Thyroid gland (tissue), 4 donors: ENCODE measurements at places on chromosomes 11 and 22.

DNA sequence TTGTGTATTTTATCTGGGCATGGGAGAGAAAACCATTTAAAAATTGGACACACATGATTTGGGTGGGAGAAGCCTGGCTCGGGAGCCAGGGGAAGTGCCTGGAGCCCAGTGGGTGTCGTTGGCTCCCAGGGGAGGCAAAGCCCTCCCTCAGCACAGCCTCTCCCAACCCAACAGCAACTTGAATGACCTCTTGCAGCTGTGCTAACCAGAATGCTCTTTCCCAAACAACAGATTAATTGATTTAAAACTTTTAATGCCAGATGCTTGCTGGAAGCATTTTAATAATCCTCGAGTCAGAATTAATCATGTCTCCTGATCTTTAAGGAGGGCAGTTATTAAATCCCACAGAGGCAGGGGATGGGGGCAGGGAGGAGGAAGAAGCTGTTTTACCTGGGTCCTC, 401.6 kb downstream of the BUD13 start:
- no peak for DNase-seq

DNA sequence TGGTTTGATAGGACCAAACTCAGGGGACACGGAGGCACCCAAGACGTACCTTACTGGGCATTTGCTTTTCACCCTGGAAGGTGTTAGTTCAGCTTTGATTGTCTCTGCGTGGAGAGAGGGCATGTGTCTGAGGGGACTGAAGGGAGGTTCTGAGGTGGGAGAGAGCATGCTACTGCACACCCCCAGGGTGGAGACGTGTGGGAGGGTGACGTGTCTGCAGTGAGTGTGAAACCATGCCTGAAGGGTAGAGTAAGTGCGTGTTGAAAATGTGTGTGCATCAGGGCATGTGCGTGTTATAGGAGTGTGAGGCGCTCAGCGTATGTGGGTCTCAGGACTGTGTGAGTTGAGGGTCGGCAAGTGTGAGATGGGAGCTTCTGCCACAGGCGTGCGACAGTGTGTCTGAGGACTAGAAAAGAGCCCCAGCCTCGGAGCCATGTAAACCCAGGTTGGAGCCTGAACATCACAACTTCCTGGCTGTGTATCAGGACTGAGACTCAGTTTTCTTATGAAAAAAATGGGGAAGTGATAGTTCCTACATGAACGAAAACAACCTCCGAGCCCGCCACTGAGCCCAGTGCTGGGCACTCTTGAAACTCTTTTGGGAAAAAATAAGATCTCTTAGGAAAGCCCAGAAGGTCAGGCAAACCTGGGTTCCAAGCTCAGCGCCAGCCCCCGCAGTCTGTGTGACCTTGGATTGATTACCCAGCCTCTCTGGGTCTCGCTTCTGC, 11.8 kb upstream of the KCNJ11 start:
- no peak for DNase-seq

DNA sequence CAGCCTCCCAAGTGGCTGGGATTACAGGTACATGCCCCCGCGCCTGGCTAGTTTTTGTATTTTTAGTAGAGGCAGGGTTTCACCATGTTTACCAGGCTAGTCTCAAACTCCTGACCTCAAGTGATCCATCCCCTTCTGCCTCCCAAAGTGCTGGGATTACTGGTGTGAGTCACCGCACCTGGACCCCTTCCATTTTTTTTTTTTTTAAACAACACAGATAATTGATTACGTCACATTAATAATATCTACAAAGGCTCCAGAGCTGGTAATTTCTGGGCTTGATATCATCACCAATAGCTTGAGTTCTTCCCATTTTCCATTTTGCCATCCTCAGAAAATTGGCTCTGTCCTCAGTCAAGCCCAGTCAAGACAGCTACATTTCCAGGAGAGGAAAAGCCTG, 7.2 kb downstream of the TTLL1 start:
- no peak for DNase-seq

DNA sequence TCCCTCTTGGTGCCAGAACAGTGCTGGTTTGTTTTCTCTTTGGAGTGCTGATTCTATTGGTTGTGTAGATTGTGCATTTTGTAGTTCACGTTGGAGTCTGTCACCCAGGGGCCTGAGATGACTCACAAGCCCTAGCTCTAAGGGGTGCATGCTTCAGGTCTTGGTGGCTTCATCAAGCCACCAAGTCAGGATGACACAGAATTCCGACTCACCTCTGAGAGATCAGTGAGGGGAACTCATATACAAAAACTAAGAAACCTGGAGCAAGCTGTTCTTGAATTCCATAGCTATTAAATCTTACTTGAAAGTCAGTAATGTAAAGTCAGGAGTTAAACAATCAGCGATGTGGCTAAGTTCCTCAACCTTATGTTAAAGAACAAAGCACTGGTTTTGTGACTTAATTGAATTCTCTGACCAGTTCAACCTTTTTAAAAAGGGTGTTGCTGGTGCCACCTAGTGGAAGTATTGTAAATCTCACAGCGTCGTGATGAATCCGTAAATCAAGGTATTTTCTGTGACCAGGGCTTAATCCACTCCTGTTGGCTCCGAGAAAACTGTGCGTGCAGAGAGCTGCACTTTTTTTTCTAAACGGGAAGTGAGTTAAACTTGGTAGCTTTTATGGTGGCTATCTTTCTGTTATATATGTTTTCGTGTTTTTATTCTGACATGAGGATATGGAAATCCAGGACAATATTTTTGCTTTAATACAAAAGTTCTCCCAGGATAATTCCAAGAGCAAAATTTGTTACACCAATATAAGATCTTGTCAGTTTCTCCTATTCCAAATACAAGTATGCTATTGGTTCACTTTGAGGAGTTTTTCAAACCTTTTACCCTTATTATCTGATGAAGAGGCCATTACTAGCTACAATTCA, 14.6 kb downstream of the MMP13 start:
- DNase-seq: peak; percentile 14

GRCh38 chr11:76216536-76217325, 10.4 kb upstream of the WNT11 start:
- DNase-seq: no peak

DNA sequence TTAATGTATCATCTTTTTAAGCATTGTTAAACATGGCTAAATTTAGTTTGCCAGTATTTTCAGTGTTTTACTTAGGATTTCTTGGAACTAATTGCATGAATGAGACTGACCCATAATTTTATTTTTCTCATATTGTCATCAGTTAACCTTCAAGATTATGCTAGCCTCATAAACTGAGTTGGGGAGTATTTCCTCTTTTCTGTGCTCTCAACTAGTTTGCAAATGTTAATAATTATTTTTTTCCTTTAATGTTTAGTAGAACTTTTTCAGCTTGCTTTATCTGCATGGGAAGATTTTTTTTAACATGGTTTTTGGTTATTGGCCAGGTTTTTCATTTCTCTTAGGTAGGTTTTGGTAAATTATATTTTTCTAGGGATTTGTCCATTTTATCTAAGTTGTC, 235.4 kb upstream of the SESN3 start:
- no peak for DNase-seq

DNA sequence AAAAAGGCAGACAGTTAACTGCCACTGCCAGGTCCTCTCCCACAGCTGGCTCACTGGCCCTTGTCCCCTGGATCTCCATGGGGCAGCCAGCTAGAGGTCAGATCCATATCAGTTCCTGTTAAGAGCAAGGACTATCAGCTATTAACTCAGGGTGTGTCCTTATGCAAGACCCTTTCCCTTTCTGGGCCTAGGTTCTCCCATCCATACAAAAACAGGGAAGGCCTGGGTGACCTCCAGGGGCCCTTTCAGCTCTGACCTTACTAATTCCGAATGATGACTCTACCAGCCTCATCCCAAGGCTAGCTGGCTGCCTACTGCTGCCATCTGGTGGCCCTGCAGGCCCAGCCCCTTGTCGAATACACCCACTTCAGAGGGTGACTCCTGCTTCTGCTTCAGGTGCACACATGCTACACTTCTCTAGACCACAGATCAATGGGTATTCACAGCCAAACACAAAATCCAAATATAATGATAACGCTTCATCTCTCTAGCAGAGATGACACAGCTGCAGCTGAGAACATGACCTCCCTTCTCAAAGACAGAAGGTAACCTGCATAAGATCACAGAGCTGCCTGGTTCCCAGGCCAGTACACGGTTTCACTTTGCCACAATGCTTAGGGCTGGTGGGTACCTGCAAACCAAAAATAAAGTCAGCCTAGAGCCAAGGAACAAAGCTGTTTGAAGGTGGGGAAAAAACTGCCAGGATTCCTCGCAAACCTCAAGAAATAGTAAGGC, 34.1 kb downstream of the SERGEF start:
- peak; percentile 54 for DNase-seq

DNA sequence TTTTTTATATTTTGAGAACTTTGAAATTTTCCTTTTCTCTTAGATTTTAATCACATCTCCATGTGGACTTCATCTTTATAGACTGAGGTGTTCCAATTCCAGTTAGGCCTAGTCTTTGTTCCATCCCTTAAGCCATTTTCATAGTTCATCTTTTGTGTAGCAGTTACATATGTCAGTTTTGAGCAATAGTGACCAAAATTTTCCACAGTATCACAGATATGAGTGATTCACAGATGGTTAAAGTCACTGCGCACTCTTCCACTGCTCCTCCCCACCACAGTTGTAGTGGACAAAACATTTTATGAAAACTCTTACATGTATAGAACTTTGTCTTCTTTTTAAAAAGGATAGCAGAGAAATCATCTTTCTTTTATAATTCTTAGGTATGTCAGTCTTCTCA, 42.8 kb downstream of the YAP1 start:
- no peak for DNase-seq

DNA sequence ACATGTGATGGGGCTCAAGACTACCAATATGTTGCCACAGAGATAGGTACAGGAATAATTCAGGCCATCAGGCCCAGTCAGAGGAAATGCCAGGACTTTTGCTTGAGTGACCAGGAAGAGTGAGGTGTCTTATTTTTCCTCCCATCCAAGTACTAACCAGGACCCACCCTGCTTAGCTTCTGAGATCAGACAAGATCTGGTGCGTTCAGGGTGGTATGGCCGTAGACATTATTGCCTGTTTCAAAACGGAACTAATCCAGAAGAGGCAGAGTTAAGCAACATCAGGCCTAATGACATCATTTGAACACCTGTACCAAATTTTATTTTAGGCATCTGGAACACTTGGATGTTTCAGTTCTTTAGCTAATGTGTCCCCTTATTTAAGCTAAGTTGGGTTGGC, 205.5 kb upstream of the POU2AF2 start:
- no peak for DNase-seq

- no peak for DNase-seq
These were observed 51.9 kb downstream of the SPATA19 start for GRCh38 chr11:133793271-133794035.

DNA sequence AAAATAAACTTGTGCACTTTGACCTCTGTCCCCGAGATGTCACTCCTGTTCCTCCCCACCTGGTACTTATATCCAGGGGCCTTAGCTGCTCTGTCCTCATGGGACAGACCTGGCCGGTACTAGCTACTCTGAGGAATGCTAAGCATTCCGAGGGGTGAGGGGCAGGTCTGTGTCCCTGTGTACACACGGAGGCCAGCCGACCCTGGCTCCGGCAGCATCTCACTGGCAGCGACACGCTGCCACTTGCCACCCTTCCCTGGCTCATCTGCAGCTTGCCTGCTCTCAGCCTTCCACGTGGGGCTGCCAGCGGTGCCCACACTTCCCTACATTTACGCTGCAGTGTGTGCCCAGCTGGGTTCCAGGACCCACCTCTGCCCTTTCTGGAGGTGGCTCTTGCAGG, 21.6 kb upstream of the TEF start:
- DNase-seq: peak; percentile 96

DNA sequence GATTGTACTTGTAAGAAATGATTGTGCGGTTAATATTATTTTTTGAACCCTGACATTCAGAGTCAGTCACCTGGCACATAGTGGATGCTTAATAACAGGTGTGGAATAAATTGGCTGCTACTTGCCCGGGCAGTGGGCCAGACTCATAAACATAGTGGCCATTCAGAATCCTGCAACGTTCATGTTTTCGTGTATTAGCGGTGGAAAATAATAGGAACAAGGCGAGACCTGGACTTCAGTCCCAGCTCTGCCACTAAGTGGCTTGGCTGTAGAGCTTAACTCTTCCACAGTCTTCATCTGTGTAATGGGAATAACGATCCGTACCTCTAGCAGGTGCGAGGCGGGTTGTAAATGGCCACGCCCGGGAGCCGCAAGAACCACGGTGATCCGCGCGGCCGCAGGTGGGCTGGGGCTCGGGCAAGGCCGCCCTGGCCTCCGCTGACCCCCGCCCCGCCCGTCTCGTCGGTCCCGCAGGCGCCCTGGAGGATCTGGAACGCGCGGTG, 761 bp upstream of the TMEM25 start:
- DNase-seq: no peak

GRCh38 chr11:102920118-102920684, 35.3 kb downstream of the MMP13 start:
- DNase-seq: no peak

GRCh38 chr11:507727-508515, 879 bp upstream of the RNH1 start:
- no peak for DNase-seq

GRCh38 chr11:94513091-94513490, 830 bp downstream of the C11orf97 start:
- no peak for DNase-seq

DNA sequence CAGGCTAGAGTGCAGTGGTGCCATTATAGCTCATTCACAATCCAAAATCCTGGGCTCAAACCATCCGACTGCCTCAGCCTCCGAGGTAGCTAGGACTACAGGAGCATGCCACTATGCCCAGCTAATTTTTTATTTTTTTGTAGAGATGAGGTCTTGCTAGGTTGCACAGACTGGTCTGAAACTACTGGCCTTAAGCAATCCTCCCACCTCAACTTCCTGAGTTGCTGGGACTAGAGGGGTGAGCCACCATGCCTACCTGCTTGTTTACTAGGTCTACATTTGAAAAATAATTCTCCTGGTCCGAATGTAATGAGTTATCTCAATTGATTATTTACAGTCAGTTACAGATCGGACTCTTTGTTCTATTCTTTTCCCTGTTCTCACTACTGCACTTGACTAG, 22.0 kb downstream of the TAF1D start:
- no peak for DNase-seq

- no peak for DNase-seq
These were observed 792.0 kb downstream of the KCNA4 start for GRCh38 chr11:29224739-29225384.

- DNase-seq: no peak
These were observed 37.4 kb downstream of the DUSP8 start for GRCh38 chr11:1534682-1535081.

DNA sequence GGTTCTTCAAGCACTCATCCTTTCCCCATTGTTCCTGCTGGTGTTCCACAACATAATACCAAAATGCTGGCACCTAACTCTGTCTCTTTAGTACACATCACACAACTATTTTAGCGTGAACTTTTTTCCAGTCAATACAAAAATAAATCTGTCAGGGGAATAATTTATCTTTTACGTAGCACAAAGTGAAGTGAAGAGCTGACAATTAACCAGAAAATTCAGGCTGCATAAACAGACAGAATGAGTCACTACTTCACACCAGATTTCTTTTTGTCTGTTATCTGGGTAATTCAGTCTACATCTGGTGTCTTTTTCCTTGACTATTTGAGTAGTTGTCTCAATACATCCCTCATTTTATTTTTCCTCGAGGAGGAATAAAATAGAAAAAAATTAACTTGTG, 7.9 kb upstream of the ETS1 start:
- DNase-seq: no peak

- DNase-seq: no peak
These were observed 60.6 kb downstream of the MICAL2 start for GRCh38 chr11:12170984-12171383.
